ENCODE measurements at places on chromosomes 12 and 14.

GRCh38 chr14:51500776-51501175, 150.9 kb upstream of the FRMD6 start:
- DNase-seq, result no peak

GRCh38 chr14:101134851-101135433, 231.4 kb upstream of the RTL1 start:
- no peak for DNase-seq

DNA sequence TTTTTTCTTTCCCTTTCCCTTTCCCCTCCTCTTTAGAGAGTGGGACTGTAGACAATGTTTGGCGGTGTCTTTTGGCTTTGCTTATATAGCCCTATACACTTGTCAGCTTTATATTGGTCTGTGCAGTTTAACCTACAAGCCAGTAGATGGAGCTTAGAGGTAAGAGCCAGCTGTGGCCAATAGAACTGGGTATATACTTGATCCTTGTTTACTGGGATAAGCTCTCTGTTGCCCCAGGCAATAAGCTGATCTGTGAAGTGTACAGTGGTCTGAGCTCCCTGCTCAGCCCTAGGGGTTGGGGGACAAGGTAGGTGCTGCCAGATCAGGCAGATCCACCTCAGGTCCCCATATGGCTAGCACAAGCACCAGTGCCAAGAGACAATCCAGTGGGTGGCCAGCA, 434.1 kb downstream of the NOVA1 start:
- DNase-seq, result no peak

- DNase-seq, result no peak
These were observed 42.5 kb downstream of the LMO3 start for GRCh38 chr12:16563504-16563903.

DNA sequence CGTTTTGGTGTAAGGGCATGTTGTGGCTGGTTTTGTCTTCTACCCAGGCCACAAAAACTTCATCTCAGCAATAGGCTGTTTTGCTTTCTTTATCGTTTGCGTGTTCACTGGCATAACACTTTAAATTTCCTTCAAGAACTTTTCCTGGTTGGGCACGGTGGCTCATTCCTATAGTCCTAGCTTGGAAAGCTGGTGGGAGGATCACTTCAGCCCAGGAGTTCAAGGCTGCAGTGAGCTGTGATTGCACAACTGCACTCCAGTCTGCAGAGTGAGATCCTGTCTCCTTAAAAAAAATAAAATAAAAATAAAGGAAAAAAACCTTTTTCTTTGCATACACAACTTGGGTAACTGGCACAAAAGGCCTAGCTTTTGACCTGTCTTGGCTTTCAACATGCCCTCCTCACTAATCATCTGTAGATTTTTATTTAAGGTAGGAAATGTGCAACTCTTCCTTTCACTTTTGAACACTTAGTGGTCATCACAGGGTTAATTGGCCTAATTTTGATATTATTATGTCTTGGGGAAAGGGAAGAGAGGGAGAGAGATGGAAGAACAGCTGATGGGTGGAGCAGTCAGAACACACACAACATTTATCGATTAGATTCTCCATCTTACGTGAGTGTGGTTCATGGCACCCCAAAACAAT, 78.9 kb upstream of the PSMA6 start:
- no peak for DNase-seq

GRCh38 chr12:51391283-51392123, at the start of gene GALNT6:
TSS of gene GALNT6 (minus strand) at chr12:51391406. CDS start at chr12:51379781, 11,625 bp downstream.
- DNase-seq, result peak; percentile 45

- DNase-seq, result no peak
These were observed 23.8 kb downstream of the CFAP54 start for GRCh38 chr12:96513166-96513565.

- DNase-seq, result no peak
These were observed 30.9 kb downstream of the TBC1D15 start for GRCh38 chr12:71870416-71870815.

GRCh38 chr12:49912345-49913255, 8.9 kb upstream of the FAIM2 start:
- DNase-seq, result no peak

DNA sequence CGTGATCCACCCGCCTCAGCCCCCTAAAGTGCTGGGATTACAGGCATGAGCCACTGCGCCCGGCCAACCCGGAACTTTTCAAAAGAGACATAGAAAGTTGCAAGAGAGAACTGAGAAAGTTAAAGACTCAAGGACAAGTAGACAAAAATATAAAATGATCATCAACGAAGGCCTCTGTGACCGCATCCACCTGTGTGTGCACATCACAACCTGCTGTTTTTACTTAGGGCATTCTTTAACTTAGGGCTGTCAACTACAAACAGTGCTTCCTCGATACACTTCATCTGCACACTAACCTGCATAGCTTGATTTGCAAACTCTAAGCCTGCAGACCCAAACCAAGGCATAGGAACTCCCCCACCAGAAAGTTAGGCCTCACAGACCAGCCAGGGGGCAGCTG, 14.8 kb downstream of the P2RX2 start:
- DNase-seq, result no peak

DNA sequence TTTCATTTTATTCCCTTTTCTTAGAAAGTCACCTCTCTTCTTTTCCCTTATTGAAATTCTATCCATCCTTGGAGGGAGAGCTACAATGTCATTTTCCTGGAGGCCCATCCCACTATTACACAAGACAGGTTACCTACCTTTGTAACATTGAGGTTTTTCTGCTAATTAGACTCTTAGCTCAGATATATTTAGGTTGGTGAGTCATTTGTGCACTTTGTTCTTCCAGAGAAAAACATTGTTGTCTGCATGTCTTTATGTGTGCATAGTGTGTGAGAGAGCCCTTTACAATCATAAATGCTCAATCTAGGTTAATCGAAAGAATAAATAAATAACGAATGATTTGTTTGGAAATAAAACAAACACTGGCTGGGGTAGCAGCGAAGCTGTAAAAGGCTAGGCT, 191.8 kb downstream of the DACT1 start:
- no peak for DNase-seq

DNA sequence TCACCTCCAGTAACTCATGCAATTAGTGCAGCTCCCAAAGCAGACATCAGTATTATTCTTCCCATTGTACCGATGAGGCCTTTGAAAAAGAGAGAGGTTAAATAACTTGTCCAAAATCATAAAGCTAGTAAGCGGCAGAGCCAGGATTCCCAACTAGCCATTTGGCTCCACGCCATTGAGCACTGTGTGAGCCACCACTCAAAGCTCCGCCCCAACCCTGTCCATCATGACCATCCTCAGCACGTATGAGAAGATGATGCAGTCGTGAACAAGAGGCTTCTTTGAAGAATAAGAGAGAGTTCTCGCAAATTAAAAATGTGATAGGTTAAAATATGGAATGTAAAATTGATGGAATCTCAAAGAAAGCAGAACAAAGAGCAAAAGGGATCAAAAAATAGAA, 14.6 kb downstream of the CLMN start:
- DNase-seq, result no peak

GRCh38 chr12:89703768-89704167, 4.9 kb downstream of the ATP2B1 start:
- DNase-seq, result no peak

DNA sequence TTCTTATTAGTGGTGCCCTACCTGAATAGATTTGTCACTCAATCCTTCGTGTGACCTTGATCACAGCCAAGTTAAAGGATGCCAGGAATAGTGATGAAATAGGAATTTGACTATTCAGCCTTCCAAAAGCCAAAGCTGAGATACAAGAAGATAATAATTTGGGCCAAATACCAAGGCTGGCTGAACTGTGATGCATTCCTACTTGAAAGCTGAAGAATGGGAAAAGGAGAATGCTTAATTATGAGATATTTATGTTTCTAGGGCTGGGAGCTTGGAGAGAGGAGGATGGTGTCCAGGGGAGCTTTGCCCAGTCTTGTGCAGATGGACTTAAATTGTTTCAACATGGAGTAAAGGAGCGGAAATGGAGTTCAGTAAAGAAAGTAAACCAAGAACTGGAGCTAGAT, 5.2 kb downstream of the RNASE7 start:
- DNase-seq, result no peak

- no peak for DNase-seq
These were observed 50.0 kb downstream of the FLRT2 start for GRCh38 chr14:85579942-85580341.

DNA sequence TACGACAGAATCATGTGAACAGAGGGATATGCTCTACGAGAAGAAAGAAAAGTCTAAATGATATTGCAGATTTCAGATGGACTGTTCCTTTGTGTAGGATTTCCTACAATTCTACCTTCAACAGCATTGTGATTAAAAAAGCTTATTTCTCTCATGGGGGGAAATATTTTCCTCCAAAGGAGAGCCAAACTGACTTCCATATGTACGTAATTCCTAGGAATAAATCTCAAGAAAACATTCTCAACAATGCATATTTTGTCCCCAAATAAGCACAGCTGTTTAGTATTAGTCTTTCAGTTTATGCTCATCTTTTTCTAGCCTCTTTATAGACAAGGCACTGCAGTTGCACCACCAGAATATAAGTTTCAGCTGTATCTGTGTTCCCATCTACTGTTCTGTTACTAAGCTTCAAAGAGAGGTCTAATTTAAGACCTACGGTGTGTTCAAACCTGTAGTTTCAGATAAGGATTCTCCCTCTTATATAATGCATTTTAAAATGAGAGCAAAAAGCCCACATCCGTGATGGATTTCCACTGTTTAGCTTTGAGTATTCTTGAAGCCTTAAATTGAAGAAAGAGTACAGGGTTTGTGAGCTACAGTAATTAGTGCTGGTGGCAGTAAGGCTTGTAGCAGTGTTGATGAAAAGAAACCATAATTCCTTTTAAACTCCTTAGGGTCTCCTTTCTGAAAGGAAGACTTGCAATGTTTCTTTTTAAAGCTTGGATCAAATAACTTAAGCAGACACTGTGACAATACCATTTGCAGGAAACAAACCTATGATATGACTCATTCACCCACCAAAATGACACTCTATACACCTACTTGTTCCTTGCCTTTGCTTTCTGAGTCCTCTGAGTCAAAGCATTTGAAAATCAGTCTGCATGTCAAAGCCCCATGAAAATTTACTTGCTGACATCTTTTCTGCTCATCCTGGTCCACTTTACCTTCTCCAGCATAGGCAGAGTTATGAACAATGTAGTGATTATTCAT, 754.1 kb downstream of the NOVA1 start:
- DNase-seq, result no peak

DNA sequence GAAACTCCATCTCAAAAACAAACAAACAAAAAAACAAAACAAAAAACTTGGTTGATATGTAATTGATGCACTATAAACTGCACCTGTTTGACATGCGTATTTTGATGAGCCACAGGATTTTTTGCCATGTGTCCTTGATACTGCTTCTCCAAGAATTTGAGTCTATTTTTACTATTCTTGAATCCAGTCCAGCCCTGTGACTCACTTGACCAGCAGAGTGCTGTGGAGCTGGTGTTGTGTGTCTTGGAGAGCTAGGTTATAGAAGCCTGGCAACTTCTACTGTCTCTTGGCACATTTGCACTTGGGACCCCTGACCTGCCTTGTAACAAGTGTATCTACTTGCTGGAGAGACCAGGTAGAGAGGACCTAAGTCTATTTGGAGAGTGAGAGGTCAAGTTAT, 52.0 kb downstream of the KLRG1 start:
- no peak for DNase-seq

GRCh38 chr14:104230119-104230815, 91.9 kb downstream of the KIF26A start:
- DNase-seq, result no peak

- DNase-seq, result no peak
These were observed 121.7 kb upstream of the CAND1 start for GRCh38 chr12:67147447-67147846.

GRCh38 chr14:68141281-68142088, 321.9 kb downstream of the RAD51B start:
- DNase-seq, result no peak

- DNase-seq, result no peak
These were observed 47.2 kb upstream of the GARIN6 start for GRCh38 chr12:99600388-99600787.

DNA sequence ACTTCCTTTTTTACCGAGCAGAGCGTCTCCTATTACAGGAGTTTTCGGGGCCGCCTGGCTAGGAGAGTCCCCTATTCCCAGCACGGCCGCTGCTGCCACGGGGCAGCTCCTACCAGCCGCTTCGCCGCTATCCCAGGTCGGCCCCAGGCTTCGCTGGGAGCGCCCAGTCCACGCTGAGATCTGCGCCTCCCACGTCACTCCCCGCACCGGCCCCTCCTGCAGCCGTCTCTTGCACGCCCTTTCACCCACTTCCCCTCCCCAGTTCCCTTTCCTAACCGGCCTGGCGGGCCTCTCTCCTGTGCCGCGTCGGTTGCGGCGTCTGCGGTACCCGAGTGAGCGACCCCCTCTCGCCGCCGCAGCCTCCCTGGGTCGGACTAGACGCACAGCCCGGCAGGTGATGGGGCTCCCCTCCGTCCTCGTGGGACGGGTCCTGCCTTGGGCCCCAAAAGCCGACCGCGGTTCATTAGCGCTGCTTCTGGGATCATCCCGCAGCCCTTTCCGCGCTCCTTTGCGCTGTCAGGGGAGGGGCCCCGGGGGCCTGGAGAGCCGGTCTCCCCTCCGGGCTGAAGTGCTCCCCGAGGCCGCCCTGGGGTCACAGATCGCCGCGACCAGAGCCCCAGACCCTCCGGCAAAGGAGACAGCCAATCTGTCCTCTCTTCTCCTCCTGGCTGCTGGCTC, 1318.4 kb downstream of the TMEM121 start:
- no peak for DNase-seq

DNA sequence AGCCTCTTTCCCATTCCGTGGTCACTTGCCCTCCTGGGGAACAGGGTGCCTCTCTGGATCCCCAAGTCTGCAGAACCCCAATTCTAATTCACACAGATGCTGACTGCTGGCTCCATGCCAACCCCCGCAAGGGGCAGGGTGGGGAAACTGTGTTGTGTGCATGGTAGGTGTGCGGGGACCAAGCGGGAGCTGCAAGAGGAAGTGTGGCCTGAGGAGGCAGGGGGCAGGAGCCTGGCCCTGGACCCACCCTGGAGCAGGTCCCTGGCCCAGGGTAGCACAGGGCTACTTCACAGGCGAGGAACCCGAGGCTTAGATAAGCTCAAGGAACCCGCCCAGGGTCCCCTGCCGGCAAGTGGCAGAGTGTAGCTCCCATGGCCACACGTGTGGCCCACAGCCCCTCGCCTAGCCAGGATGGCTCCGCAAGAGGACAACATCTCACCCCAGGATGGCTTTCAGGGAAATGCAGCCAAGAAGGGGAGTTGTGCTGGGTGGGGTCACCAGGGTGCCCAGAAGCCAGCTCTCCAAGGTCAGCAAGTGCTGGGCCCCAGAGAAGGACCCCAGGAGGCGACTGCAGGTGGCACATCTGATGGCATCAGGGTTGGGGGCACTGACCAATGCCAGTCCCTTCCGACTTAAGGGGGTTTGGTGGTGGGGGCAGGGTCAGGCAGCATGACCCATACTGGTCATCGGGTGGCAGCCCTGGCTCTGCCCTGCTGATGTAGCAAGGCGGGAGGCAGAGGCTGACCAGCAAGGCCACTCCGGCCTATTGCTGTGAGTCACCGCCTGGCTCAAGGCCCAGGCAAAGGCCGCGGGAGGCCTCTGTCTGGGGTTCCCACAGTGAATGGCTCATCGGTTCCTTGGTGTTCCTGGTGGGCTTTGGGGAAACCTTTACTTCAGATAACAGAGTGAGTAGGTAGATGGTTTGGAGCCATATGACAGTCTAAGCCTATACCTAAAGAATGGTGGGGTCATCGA, 37.3 kb upstream of the EML1 start:
- DNase-seq, result no peak

GRCh38 chr14:55874785-55875184, 243.4 kb upstream of the PELI2 start:
- DNase-seq, result no peak

GRCh38 chr12:4041187-4041885, 168.1 kb upstream of the PARP11 start:
- no peak for DNase-seq

GRCh38 chr12:102169922-102170621, 27.6 kb downstream of the PMCH start:
- no peak for DNase-seq

- no peak for DNase-seq
These were observed 39.8 kb downstream of the BAZ2A start for GRCh38 chr12:56590237-56590830.
